ENCODE measurements at places on chromosomes 16 and 17. TPM values are rescaled to one million over a fixed set of nuclear protein-coding genes. Genes with fewer than 3 reads are reported as not detected.

Gene RASL10B
- 13.0 TPM for polyA plus RNA-seq

Gene TBC1D3C
- not detected for polyA plus RNA-seq

Gene CRYBA1
- polyA plus RNA-seq, result not detected

DNA sequence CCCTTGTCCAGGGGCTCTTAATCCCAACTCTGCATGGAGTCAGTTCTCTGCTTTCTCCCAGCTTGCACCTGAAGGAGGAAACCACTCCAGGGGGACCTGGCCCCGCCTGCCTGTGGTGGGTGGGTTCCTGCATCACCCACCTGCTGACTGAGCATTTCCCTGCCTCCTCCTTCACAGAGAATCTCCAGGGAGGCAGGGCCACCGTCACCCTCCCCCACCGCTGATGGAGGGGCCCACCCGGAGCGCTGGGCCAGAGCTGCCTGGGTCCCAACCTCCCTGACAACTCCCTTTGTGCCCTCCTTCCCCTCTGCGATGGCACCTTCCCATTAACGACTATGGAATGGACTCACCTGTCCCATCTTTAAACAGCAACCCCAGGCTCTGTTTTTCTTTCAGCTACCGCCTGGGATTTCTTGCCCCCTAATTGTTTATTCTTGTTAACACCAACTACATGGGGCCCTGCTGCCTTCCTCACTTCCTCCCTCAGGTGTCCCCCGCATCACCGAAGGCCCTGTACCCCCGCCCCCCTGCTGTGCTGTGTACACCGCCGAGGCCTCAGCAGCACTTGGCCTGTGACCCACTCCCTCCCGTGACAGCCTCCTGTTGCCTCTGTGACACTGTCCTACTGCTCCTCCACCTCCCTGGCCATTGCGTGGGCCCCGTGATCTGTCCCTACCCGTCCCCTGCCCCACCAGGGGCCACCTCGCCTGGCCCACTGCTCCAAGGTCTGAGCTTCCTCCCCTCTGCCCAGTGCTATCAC is 842 bp upstream of the TEDC2 start:
- DNase-seq, result no peak

- DNase-seq, result no peak
These were observed 126.3 kb downstream of the ZNF778 start for GRCh38 chr16:89343501-89344457.

Data from left kidney (tissue), 8 donors.